GM12878 (cell line): ENCODE measurements at places on chromosomes 1 and 21. TPM values are rescaled to one million over a fixed set of nuclear protein-coding genes. Genes with fewer than 3 reads are reported as not detected.
A peak's percentile ranks its signal among the peaks of the same experiment; 100 is the strongest.

DNA sequence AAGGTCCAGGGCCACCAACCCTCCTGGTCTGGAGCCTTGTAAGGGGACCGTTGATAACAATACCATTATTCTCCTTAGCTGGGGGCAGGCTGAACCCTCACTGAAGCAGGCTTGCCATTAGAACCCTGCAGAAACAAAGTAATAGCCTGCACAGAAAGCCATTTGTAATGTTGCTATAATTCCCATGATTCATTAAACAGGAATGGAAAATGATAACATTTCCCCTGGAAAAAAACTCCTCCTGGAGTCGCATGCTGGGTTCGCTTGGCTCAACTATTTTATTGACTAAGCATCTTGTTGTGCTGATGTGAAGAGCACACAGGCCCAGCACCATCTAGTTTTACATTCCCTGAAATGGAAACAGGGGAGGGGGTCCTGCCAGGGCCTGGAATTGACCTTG is 155.6 kb upstream of the CSF3R start:
- H3K4me1 ChIP-seq = no peaks in the 10 kb centered on the region
- H3K27me3 ChIP-seq = peaks cover 3% of the 10 kb centered on the region; the same call in 1 of the 2 replicates
- no peaks in the 10 kb centered on the region for H3K36me3 ChIP-seq
- DNase-seq = no peak
- H3K4me3 ChIP-seq = no peak overlapping the region
- H3K27ac ChIP-seq = no peak overlapping the region

DNA sequence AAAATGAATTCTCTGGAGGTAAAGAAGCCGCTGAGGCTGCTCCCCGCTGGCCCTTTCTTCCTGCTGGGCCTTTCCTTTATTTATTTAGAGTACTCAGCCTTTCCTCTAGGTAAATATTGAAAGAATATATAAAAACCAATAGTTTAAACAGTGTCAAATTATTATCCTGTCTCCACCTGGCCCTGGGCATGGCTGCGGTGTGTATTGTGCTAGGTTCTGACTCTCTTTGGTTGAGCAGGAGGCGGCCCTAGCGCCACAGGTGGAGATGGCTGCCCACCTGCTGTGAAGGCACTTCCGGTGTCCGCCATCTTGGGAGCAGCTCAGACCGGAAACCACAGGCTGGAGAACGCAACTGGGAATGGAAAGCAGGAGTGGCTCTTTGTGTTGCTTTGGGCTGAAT is 29.0 kb upstream of the CLDN14 start:
- H3K27ac ChIP-seq = no peak overlapping the region
- no peaks in the 10 kb centered on the region for H3K27me3 ChIP-seq
- H3K36me3 ChIP-seq = no peaks in the 10 kb centered on the region
- peaks cover 74% of the 10 kb centered on the region for H3K4me1 ChIP-seq

Gene TMEM53
- 13.2 and 13.8 TPM in 2 replicates for total RNA-seq

DNA sequence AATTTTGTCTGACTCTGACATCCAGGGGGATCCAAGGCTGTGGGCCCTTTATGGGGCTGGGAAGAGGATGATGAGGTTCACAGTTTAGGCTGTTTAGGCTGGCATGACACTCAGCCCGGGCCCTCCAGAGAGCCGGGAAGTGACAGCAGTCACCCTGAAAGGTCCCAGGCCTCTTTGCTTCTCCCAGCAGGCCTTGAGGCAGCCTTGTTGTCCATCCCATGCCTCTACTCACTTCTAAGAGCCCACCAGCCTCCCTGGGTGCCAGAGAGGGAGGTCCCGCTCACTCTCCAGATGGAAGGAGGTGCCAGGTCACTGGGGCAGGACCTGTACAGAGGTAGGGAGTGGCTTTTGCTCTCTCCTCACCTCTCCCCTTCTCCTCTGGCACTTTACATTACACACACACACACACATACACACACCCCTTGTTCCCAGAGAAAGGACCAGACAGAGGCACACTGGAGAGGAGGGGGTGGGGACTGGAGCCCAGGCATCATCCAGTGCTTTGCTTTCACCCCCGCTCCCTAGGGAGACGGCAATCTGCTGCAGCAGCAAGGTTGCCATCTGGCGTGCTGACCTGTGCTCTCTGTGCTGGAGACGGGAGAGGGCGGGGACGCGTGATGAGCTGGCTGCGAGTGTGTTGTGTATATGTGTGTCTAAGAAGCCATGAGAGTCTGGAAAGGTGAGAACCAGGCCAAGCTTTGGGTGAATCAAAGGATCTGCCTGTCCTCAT is 4.6 kb downstream of the KLHDC8A start:
- peaks cover 8% of the 10 kb centered on the region; the same call in 1 of the 2 replicates for H3K27me3 ChIP-seq
- no peak overlapping the region for H3K27ac ChIP-seq
- no peaks in the 10 kb centered on the region for H3K36me3 ChIP-seq
- no peak overlapping the region for H3K4me3 ChIP-seq
- DNase-seq = no peak

GRCh38 chr1:111422546-111423391 is 4.8 kb downstream of the OVGP1 start:
- H3K27me3 ChIP-seq = no peaks in the 10 kb centered on the region
- DNase-seq = no peak
- H3K36me3 ChIP-seq = no peaks in the 10 kb centered on the region
- H3K4me1 ChIP-seq = no peaks in the 10 kb centered on the region
- H3K27ac ChIP-seq = no peak overlapping the region

Gene UMODL1
- total RNA-seq = 0.05 TPM in 1 of 2 replicates, not detected in the other

Gene PTAFR
- 25.5 and 28.4 TPM in 2 replicates for total RNA-seq

DNA sequence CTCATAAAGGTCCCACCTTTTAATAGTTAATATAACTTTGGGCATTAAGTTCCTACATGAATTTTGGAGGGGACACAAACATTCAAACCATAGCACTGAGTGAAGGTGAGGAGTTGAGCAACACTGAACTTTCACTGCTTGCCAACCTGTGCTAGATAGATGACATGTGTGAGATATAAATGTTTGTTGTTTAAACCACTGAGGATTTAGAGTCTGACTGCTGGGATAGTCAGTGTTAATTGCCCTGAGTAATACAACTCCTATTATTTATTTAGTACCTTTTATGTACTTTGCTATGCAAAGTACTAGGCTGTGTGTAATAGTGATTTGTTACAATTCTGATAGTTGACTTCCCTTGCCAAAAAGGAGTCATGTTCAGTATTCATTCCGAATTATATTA is 32.4 kb upstream of the SLC16A1 start:
- no peak overlapping the region for H3K4me3 ChIP-seq
- H3K27ac ChIP-seq = no peak overlapping the region
- H3K4me1 ChIP-seq = peaks cover 6% of the 10 kb centered on the region

- H3K27ac ChIP-seq = no peak overlapping the region
- no peak overlapping the region for H3K4me3 ChIP-seq
- H3K4me1 ChIP-seq = no peaks in the 10 kb centered on the region
- no peaks in the 10 kb centered on the region for H3K27me3 ChIP-seq
- peaks cover 10% of the 10 kb centered on the region for H3K36me3 ChIP-seq
- DNase-seq = no peak
Measured at GRCh38 chr1:153648000-153648643, 10.4 kb upstream of the SNAPIN start.

Gene PROK1
- total RNA-seq = not detected in 2 replicates

Gene MX1
- 380 and 405 TPM in 2 replicates for total RNA-seq

Gene LRRC41
- 56.7 and 57.7 TPM in 2 replicates for total RNA-seq

DNA sequence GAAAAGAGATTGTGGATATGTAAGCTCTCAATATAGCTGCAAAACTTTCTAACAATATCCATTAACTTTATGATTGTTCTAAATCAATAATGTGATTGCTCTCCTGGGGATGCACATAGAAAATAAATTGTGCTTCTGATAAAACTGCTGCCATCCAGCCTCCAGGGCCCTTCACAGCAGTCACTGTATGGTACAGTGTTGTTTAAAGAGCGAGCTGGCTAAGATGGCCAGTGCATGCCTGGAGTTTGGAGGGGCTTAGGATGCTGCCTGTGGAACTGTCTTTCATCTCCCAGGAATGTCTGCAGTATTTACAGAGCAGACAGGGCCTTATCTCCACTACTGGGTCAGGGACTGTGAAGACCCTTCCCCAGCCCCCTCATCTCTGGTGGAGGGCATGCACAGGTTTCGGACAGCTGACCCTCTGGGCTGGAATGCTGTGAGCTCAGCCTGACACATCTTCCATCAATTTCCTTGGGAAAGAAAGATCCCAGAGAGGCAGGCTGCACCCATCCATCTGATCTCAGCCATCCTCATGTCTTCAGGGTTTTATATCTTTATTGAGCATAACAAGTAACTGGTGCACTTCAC is 137.0 kb downstream of the PLPP3 start:
- no peak overlapping the region for H3K4me3 ChIP-seq
- H3K27me3 ChIP-seq = 0 out of 2 replicates have a peak, but pooled peaks cover 3% of the 10 kb centered on the region
- H3K36me3 ChIP-seq = no peaks in the 10 kb centered on the region
- DNase-seq = no peak

GRCh38 chr21:25508364-25508763 is 98.9 kb downstream of the MRPL39 start:
- no peaks in the 10 kb centered on the region for H3K36me3 ChIP-seq
- DNase-seq = no peak
- peaks cover 40% of the 10 kb centered on the region for H3K4me1 ChIP-seq
- H3K4me3 ChIP-seq = peak overlapping the region; percentile 4
- peak overlapping the region; percentile 95 for H3K27ac ChIP-seq
- H3K27me3 ChIP-seq = no peaks in the 10 kb centered on the region

GRCh38 chr1:196152975-196153374 is 455.3 kb downstream of the KCNT2 start:
- H3K4me3 ChIP-seq = no peak overlapping the region
- no peaks in the 10 kb centered on the region for H3K27me3 ChIP-seq
- H3K4me1 ChIP-seq = no peaks in the 10 kb centered on the region
- no peak overlapping the region for H3K27ac ChIP-seq
- no peak for DNase-seq
- no peaks in the 10 kb centered on the region for H3K36me3 ChIP-seq
